ENCODE measurements at places on chromosomes 3 and 15.

DNA sequence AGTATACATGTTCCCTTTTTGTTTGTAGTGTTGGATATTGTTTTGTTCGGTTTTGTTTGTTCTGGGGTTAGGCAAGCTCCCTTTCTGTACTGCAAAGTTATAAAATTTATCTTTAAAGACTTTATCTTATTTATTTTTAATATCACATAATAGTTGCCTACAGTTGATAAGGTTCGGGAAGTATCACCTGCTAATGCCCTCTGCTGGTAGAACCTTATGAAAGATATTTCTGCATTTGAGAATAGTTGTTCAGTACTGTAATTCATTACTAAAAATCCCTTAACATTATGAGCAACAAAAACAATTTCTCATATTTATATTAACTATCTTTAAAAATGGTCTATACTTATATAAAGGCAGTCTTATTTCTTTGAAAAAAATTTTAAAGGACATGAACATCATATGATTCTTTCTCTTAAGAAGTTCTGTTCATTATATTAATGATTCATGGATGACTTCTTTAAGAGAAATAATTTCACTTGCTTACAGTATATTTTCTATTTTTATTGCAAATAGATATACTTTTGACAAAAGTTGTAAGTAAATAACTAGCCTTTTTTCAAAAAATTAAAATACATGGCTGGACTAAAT lies 1126.8 kb downstream of the SI start:
- peak; percentile 48 for DNase-seq

DNA sequence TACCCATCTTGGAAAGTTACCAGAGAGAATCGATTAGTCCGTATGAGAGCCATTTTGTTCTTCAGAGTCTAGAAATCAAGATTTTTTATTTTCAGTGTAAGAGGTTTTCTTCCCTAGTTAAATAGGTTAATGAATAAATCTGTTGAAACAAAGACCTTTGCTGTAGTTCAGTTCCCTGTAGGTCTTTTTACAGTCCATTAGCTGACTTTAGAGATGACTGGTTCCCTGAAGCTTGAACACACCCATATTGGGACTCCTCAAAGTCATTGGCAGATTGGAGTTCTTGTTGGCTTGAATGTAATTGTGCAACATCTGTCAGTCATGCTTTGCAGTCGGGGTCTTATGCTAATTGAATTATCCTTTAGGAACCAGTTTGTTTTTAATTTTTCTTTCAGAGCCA lies 45.3 kb downstream of the SEMA6D start:
- no peak for DNase-seq

GRCh38 chr15:55168350-55168974 lies 28.3 kb downstream of the RSL24D1 start:
- peak; percentile 71 for DNase-seq

DNA sequence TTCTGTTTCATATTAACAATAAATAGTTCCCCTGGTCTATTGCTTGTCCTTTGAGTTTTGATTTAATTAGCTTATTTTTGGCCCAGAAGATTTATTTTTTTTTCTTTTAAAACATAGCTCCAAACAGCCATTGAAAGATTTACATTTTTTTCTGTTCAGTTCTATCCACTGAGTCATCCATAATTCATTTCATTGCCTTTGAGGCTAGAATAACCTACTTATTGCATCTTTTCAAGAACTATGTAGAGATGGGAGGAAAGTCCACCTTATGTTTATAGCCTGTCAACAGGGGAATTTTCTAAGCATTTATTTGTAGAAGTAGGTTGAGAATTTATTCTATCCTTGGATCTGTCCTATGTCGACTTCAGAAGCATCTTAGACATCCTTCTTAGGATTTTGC lies 53.4 kb upstream of the CHD2 start:
- DNase-seq: no peak

DNA sequence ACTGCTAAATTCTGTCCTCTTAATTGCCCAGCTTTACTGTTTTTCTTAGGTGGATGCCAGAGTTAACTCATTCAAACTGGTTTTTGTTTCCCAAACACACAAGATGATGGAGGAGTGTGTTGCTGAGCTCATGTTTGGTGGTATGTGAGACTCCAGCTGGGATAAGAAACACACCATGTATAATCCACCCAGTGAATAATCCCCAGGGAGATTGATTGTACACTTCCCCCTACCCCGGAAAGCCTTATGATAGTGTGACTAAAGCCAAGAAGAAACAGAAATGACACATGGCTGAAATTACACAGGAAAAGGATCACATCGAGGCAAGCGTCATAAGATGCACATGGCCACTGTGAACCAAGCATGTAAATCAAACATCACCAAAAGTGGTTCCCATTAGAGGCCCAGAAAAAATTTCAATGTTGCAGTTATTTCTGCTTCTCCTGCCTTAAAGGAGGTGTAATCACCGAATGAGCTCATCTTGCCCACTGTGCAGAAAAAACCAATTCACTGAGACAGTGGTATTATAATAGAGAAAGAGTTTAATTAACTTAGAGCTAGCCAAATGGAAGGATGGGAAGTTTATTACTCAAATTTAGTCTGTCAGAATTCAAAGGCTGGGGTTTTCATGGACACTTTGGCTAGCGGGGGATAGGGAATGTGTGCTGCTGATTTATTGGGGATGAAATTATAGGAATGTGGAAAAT lies 56.7 kb upstream of the MAGI1 start:
- no peak for DNase-seq

- DNase-seq: no peak
Observed at GRCh38 chr3:193780397-193780796, 187.4 kb downstream of the OPA1 start.

GRCh38 chr3:174253940-174254339 lies 605.2 kb upstream of the NAALADL2 start:
- no peak for DNase-seq

DNA sequence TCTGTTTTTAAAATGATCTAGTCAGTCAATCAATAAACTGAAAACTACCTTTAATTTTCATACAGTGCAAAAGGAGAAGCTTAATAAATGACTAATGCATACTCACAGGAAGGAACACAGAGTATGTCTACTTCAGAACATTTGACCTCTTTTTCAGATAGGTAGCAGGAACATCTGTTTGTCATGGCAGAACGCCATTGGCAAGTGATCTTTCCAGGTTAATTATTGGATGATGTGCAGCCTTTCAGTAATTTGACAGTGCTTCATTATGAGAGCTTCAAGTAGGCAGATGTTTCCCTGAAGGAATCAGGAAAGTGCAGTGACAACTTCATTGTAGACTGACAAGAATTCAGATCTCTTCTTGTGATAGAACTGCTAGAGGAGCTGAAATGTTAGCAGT lies 325.0 kb downstream of the OTOL1 start:
- no peak for DNase-seq

- DNase-seq: no peak
Observed at GRCh38 chr3:27657404-27657803, 64.7 kb downstream of the EOMES start.

GRCh38 chr3:168040607-168041208 lies 55.0 kb downstream of the GOLIM4 start:
- DNase-seq: peak; percentile 57

- no peak for DNase-seq
Observed at GRCh38 chr3:114855839-114856238, 291.2 kb downstream of the ZBTB20 start.

DNA sequence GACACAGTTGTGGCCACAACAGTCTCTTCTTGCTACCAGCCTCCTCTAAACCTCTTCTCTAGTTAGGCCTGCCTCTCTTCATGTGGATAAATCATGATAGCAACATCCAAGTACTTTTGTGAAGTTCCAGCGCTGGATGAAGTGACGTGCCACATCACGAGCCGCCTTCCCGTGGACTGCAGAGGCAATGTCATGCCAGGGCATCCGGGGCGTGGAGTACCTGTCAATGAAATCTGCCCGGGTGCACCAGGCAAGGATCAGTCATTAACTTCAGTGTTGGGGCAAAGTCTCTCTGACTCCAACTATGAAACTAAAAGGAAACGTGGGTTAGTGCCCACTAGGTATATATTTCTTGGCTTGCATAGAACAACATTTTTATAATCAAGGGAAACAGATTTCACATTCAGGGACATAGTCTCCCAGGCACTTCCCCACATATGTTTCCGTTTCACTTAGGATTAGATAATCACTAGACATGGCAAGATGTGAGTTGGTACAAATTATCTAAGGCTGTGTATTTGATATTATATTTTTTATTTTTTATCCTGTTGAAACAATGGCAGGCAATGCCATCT lies 133.6 kb downstream of the PLD1 start:
- DNase-seq: no peak

DNA sequence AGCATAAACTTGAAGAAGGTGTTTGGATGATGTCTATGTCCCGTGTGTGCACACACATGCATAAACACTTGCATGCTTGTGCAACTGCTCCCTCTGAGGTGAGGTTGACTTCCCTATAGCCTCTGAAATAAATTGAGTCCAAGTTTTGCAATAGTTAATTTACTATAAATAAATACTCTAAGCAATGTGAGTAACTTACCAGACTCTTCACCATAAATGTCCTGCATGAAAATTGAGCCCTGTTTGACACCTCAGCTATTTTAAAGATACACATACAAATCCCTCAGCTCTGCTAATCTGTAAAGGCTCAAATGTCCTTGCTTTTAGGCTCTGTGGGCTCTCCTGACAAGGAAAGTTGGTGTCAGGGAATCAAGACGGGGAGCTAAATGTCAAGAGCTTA lies 37.1 kb downstream of the GJD2 start:
- no peak for DNase-seq

DNA sequence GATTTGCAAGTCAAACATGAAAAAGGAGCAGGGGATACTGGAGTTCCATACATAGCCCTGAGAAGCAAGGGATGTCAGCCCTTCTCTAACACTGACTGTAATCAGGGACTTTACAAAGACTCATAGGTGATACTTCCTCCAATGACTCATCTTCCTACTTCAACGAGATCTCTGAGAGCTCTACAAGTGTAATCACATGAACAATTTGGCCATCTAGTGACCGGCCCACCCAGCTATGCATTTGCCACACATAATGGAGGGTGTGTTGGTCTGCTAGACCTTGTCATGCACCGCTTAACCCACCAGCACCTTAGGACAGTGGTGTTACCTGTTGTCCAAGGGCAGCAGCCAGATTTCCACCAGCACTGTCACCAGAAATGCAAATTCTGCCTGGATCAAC lies 75.3 kb downstream of the NCEH1 start:
- no peak for DNase-seq

GRCh38 chr3:171643681-171644080 lies 166.6 kb downstream of the PLD1 start:
- DNase-seq: no peak

DNA sequence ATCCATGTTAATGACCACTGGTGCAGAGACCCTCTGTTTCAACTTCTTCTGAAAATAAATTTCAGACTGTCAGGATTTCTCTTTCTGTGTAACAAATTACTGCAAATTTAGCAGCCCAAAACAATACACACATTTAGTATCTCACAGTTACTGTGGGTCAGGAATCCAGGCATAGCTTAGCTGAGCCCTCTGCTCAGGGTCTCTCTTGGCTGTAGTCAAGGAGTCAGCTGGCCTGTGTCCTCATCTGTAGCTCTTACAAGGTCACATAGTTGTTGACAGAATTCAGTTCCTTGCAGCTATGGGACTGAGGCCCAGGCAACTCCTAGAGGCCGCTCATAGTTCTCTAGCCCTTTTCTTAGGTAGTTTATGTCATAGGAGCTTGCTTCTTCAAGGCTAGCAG lies 51.9 kb downstream of the NKIRAS1 start:
- no peak for DNase-seq

DNA sequence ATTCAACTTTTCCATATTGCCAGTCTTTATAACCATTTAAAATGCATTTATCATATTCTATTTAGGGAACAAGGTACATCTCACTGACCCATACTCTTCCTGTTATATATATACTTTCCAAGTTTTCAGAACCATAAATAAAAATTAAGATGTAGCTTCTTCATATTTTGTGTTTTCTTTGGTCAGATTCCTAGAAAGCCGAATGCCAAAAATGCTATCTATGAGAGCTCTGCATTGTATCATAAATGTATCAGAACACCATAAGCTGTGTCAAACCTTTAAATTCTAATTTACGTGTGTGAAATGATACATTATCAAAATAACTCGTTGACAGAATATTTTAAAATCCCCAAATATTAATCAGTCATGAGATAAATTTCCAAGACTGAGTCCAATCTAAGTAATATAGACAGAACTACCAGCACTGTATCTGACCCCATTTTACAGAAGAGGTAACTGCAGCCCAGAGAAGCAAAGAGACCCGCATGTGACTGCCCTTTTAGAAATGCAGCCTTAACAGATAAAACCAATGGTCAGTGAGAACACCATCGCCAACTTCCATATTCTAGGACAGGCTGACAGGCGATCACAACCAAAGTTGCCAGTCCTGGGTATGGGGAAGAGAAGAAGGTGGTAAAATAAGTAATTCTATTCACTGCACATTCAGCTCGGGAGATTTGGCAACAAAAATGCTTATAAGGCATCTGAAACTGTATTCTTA lies 16.2 kb upstream of the RPS17 start:
- no peak for DNase-seq

GRCh38 chr15:70321172-70321819 lies 223.6 kb upstream of the TLE3 start:
- DNase-seq: no peak

GRCh38 chr3:118186051-118186450 lies 848.6 kb downstream of the IGSF11 start:
- DNase-seq: no peak

DNA sequence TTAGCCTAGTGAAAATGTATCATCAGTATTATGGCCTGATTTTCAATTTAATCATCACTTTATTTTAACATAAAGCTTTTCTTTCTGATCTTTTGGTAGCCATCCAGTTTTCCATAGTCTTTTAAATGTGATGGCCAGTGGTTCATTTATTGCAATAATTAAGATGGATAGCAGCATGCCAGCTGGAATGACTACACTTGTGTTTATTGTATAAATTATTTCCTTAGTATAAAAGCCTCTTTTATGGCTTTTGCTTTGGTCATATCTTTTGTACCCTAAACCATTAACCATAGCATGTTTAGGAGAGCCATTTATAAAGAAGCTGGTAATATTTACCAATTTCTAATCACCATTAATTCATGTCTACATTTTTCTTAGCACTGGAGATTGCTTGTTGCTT lies 31.7 kb downstream of the ALCAM start:
- no peak for DNase-seq

GRCh38 chr3:164049847-164050246 lies 1028.4 kb downstream of the SI start:
- no peak for DNase-seq

DNA sequence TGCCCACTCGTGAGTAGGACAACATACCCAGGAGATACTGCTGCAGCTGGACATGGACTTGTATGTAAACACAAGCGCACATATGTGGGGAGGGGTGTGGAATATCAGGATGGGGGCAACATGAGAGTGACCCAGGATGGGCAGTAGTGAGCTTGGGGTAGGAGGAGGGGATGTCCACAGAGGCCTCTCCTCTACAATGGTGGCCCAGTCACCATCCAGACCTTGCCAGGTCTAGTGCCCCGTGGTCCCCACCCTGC lies 266 bp upstream of the ZBTB47 start:
- no peak for DNase-seq

- no peak for DNase-seq
Observed at GRCh38 chr3:144141496-144141895, 169.9 kb downstream of the DIPK2A start.

GRCh38 chr15:41790756-41791546 lies 16.7 kb downstream of the MAPKBP1 start:
- DNase-seq: no peak
